Panc1 (cell line): ENCODE measurements at places on chromosomes 5 and 9. TPM values are rescaled to one million over a fixed set of nuclear protein-coding genes. Genes with fewer than 3 reads are reported as not detected.

DNA sequence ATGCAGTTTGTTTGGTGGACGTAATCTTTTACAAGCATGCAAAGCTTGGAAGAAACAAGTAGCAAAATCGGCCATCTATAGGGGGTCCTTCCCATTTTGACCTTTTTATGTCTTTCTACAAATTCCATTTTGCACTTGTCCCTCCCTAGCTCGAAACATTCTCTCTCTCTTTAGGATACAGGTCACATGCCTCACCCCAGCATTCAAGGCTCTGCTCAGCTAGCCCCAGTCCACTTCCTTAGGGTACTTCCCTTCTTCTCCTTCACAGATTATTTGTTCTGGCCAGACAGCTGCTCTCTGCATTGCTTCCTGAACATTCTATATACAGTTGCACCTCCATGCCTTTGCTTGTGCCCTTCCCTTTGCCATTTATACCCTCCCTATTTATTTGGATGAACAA, 31.7 kb upstream of the TRIM14 start:
- H3K36me3 ChIP-seq: no peaks in the 10 kb centered on the region
- H3K27ac ChIP-seq: no peak overlapping the region
- H3K27me3 ChIP-seq: no peaks in the 10 kb centered on the region
- H3K4me1 ChIP-seq: no peaks in the 10 kb centered on the region
- H3K4me3 ChIP-seq: no peak overlapping the region

The SEMA6A gene
- 0.54 TPM for total RNA-seq

The DMGDH gene
- 0.54 TPM for total RNA-seq

- DNase-seq: no peak
- no peak overlapping the region for H3K27ac ChIP-seq
- H3K4me1 ChIP-seq: no peaks in the 10 kb centered on the region
- H3K27me3 ChIP-seq: no peaks in the 10 kb centered on the region
- no peaks in the 10 kb centered on the region for H3K36me3 ChIP-seq
- no peak overlapping the region for H3K4me3 ChIP-seq
Observed at GRCh38 chr5:13212886-13213285, 731.6 kb downstream of the DNAH5 start.

The FGF10 gene
- not detected for total RNA-seq

GRCh38 chr5:67366276-67366675, 169.7 kb upstream of the CD180 start:
- H3K27me3 ChIP-seq: no peaks in the 10 kb centered on the region
- DNase-seq: no peak
- H3K36me3 ChIP-seq: no peaks in the 10 kb centered on the region
- no peak overlapping the region for H3K27ac ChIP-seq
- no peak overlapping the region for H3K4me3 ChIP-seq
- H3K4me1 ChIP-seq: no peaks in the 10 kb centered on the region

The ROPN1L gene
- total RNA-seq: 3.0 TPM

DNA sequence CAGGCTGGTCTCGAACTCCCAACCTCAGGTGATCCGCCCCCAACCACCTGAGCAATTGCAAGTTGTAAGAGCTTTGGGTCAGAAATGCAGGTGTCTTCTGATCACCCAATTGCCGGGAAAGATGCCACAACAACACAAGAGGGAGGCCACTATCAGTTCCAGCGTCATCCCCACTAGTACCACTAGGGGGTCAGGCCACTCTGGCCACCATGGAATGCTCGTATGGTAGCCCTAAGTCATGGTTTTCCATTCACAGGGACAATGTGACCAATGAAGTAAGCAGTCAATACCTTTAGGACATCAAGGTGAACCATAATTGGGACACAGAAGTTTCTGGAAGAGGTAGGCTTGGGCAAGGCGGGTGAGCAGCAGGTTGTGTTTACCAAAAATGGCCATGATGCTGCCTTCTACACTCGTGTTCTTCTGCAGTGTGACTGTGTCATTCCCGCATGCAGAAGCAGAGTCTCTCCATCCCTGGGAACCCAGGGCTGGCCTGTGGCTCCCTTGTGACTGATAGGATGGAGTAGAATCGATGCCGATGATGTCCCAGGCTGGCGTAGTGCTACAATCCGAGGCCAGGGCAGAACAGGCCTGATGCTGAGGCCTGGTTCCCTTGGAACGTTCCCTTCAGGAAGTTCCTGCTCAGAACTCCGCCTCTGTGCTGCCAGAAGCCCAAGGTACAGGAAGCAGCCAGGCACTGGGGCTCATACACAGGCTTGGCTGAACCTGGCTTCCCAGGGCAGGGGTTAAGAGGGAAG, 42.2 kb upstream of the ANKRD33B start:
- H3K4me3 ChIP-seq: no peak overlapping the region
- DNase-seq: no peak
- H3K27me3 ChIP-seq: no peaks in the 10 kb centered on the region
- H3K4me1 ChIP-seq: peaks cover 7% of the 10 kb centered on the region; the same call in 1 of the 2 replicates
- no peaks in the 10 kb centered on the region for H3K36me3 ChIP-seq

The SPARC gene
- total RNA-seq: 228 TPM

DNA sequence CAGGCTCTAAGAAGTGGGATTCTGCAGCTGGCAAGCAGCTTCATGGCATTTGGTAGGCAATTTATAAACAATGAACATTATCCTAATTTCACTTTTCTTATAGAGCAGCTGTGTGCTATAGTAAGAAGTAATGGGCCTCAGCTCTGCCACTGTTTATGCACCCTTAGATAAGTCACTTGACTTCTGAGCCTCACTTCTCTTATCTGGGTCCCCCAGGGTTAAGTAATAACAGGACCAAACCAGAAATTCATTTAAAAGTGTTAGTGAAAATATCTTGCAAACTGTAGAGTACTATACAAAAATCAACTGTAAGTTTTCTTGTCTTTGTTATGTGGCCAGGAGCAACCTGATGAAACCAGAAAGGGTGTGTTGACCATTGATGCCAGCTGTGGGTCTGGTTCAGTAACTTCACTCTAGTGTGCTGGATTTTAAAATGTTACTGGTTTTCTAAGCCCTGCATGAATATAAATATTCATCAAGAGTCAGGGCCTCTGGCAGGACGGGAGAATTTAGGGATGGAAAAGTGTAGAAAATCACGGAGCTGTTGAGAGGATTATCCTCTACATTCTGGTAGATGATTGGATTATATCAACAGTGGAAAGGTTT, 24.2 kb downstream of the TNFAIP8 start:
- H3K4me3 ChIP-seq: no peak overlapping the region
- H3K27me3 ChIP-seq: no peaks in the 10 kb centered on the region
- no peak overlapping the region for H3K27ac ChIP-seq
- H3K4me1 ChIP-seq: no peaks in the 10 kb centered on the region
- no peak for DNase-seq

The CNTNAP3 gene
- 8.8 TPM for total RNA-seq

The CCNI2 gene
- 0.49 TPM for total RNA-seq

DNA sequence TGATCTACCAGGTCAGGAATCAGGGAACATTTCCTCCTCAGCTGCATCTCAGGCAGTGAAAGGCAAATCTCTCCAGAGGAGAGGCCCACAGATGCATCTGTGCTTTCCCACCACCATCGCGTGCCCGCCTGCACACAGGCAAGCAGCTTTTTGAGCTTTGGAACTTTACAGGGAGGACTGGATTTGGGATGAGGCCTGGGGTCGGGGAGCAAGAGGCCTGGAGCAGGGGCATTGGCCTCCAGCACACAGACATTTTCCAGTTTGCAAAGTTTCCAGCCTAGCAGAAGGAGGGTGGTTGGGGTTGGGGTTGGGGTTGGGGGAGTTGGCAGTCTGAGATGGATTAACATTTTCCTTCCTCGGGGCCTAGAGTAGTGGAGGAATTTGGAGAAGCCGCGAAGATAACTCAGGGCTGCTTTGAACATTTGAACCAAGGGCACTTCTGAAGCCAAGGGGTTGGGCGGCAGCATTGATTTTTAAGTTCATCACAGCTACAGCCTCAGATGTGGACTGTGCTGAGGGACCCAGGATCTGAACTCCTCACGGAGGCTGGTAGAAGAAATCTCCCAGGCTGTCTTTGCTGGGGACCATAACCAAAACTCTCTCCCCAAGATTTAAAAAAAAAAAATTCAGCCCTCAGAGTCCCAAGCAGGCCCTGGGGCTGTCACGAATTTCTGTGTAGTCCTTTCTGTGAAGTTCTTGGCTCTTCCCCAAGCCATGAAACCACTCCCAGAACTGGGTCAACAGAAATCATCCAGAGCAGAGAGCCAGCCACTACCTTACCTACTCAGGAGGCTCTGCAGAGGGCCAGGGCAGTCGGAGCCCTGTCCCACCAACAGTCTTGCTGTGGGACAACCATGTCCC, 25.6 kb downstream of the C5orf15 start:
- no peak overlapping the region for H3K27ac ChIP-seq
- H3K36me3 ChIP-seq: no peaks in the 10 kb centered on the region
- DNase-seq: no peak
- no peaks in the 10 kb centered on the region for H3K27me3 ChIP-seq
- peaks cover 4% of the 10 kb centered on the region; the same call in 1 of the 2 replicates for H3K4me1 ChIP-seq

GRCh38 chr5:157541447-157542118, 34.0 kb downstream of the ADAM19 start:
- H3K4me3 ChIP-seq: no peak overlapping the region
- H3K36me3 ChIP-seq: no peaks in the 10 kb centered on the region
- H3K27me3 ChIP-seq: no peaks in the 10 kb centered on the region
- H3K4me1 ChIP-seq: no peaks in the 10 kb centered on the region
- DNase-seq: no peak
- H3K27ac ChIP-seq: no peak overlapping the region

The SUSD3 gene
- 5.0 TPM for total RNA-seq
